Activated T-cell treated with anti-CD3 and anti-CD28 coated beads, Interleukin-2, amount 50 U/mL, for 72 hours (primary cell): ENCODE measurements at places on chromosomes 7 and 10.
A peak's percentile ranks its signal among the peaks of the same experiment; 100 is the strongest.

GRCh38 chr7:29557954-29558353 is 5.7 kb upstream of the PRR15 start:
- no peak for DNase-seq

DNA sequence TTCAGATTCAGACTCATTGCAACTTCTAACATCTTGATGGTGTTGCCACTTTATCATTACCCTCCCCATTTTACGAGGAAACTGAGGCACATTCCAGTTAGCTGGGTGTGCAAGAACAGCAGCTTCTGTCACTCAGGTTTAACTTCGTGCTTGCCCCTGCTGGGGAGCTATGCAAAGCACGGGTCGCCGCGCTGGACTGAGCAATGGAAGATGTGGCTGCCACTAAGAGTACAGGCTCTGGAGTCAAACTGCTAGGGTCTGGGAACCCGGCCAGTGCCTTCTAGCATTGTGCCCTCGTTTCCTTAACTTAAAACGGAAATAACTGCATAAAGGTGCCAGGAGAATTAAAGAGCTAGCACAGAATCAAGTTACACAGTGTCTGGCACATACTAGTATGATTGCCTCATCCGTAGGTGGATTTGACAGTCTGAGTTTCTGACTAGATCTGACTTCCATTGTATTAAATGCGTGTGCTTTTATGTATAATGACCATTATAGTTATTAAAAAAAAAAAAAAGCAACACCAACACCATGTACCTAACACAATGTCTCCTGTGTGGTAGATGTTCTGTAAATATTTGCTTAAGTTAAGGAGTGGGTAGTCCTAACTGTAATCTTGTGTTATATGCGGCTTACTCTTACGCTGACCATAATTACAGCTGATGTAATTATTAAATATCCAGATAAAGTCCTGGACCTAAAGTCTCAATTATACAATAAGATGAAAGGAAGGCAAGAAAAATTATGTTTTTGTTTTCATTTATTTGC is 842 bp downstream of the ZNF22 start:
- DNase-seq: peak; percentile 65

- DNase-seq: no peak
These were observed 178.5 kb downstream of the JCAD start for GRCh38 chr10:29880856-29881255.

DNA sequence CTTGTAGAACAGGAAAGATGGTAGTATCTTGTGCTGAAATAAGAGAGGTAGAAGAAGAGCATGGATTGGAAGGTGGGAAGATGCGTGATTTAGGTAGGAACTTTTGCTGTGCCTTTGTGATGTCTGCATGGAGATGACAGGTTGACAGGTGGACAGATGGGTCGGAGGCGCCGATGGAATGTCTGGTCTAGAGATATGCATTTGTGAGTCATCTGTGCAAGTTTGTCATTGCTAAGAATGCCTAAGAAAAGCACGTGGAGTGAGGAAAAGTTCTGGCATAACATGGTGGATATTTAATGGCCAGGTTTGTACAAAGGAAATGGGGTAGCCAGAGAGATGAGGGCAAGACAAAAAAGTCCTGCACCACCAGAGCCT is 76.0 kb upstream of the ARMC3 start:
- no peak for DNase-seq

DNA sequence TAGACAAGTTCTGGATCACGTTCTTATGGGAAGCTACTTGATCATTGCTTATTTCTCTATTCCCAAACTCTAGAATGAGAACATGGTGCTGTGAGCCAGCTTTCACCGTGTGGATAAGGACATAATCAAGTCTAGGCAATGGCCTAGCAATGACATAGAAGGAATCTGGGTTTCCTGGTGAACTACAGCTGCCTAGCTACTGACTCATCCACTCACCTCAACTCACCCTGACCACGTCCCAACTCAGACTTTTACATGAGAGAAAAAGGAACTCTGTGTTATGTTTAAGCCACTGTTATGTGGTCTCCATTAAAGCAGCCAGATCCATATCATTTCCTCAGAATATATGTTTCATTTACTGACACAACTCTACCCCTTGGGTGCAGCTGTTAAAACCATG is 18.8 kb upstream of the MET start:
- DNase-seq: peak; percentile 27

DNA sequence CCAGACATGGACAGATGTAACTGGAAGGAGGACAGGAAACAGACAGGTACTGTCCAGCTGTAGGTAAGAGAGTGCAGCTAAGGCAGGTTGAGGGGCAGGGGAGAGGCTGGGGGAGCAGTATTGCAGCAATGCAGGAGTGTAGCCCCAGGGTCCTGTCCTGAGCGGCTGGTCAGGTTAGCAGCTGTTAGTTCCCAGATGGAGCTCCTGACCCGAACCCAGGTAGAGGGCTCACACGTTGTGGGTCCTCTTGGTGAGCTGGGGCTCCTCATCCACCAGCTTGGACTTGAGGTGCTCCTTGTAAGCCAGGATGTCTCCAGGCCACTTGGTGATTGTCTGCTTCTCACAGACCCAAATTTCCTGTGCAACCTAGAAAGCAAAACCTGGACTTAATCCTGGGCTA is 3.5 kb upstream of the H2BK1 start:
- DNase-seq: no peak

DNA sequence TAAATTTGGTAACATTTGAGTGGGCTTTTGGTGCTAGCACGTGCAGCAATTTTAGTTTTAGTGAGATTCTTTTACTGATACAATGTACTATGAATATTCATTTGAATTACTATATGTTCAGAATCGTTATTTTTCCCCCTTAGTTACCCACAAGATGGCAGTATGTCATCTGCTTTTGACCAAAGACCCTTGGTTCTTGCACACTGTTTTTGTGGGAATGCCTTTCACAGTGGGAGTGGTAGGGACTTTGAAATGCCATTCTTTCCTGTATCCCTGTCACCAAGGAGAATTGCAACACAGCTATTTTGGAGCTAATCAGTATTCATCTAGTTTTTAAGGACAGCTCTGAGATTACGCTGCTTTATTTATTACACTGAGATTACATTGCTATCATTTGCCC is 40.6 kb downstream of the SEC23IP start:
- no peak for DNase-seq

DNA sequence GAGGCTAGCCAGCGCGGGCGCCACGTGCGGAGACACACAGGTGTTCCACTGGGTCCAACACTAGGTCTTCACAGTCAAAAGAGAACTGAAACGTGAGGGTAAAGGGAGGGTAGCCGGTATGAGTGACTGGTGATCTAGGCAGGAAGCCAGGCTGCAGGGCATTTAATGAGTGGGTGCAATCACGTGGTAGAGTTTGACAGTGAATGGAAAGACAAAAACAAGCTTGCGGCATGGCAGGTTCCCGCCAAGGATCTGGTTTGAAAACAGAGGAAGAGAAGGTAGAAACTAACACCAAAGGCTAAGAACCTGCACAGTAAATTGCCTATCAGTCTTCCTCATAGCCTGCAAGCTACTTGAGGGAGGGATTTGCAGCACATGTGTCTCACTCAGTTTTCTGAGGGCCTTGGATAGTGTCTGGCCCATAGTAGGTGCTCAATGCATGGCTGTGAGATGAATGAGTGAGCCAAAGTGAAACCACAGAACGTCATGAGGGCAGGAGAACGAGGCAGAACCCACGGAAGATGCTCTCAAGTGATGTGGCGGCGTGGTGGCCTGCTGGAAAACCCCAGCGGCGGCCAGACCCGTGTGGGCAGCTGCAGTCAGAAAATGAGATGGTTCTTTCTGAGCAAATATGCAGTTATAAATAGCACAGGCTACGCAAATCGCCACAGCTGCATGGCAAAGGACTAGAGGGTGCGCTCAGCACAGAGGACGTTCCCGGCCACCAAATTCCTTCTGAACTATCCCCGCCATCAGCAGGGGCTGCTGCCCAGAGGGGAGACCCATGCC is 183.6 kb upstream of the NFE2L3 start:
- peak; percentile 80 for DNase-seq

DNA sequence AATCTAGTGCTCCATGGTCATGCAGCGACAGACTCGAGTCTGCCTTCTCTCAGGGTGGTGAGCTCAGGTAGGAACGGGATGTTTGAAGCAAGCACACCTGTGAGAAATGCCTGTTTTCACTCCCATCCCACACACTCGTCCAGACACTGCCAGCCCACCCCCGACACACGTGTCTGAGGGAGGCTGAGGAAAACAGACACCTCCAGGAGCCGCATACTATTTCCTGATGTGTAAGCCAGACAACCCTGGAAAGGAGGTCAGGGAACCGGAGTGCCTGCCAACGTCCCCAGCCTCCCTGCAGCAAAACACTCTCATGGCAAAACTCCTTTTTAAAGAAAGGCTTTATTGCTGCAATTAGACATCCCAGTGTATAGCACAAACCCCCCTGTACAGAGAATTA is 80.2 kb downstream of the ALOX5 start:
- no peak for DNase-seq

DNA sequence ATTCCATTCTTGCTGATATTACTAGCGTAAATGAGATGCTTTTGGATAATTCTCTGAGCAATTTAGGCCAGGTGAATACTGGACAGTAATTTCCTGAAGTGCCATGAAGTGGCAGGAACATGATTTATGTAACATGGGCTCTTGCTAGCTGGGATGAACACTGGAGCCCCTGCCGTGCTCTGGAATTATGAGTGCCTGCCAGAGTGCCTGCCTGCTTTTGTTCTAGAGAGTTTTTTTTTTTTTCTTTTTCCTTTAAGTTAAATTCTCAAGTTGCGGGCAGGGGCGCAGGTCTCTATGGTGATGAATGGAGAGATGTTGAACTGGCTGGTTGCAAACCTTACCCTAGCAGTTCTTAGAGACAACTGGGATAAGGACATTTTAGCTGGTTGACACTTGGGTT is 165.9 kb downstream of the AUTS2 start:
- no peak for DNase-seq

GRCh38 chr10:24417053-24417452 is 208.1 kb downstream of the KIAA1217 start:
- DNase-seq: no peak

- no peak for DNase-seq
These were observed 4.0 kb upstream of the BAIAP2L1 start for GRCh38 chr7:98404840-98405239.

DNA sequence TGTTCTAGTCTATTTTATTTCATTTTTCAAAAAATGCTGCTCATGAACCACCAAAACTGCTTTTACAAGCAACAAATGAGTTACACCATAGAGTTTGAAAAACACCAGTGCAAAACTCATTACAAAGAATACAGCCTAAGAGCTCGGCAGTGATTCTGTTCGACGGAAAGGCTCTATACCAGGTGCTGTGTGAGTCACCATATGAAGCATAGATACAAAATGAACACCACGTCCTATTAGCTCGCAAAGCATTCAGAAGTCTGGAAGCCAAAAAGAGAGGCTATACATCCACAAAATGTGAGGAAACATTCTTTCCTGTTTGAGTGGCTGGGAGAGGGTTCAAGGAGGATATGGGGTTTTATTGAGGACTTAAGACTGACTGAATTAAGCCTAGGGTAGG is 136.1 kb downstream of the ATE1 start:
- no peak for DNase-seq

GRCh38 chr7:100506356-100506923 is 22.7 kb downstream of the NYAP1 start:
- no peak for DNase-seq

GRCh38 chr10:44618910-44619309 is 234.0 kb upstream of the CXCL12 start:
- DNase-seq: no peak

GRCh38 chr7:78563191-78563590 is 764.6 kb downstream of the PHTF2 start:
- no peak for DNase-seq

DNA sequence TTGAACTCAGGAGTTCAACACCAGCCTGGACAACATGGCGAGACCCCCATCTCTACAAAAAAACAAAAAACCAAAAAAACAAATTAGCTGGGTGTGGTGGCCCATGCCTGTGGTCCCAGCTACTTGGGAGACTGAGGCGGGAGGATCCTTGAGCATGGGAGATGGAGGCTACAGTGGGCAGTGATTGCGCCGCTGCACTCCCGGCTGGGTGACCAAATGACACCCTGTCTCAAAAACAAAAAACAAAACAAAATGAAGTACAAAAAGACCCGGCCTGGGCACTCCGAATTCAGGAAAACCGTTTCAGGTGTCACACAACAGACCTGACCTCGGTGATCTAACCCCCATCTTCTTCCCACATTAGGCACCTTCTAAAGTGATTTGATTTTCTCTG is 65.5 kb downstream of the INSIG1 start:
- DNase-seq: no peak

- DNase-seq: no peak
These were observed 293.0 kb upstream of the IMMP2L start for GRCh38 chr7:111855161-111855841.

GRCh38 chr10:96609510-96609909 is 22.7 kb upstream of the TM9SF3 start:
- no peak for DNase-seq

DNA sequence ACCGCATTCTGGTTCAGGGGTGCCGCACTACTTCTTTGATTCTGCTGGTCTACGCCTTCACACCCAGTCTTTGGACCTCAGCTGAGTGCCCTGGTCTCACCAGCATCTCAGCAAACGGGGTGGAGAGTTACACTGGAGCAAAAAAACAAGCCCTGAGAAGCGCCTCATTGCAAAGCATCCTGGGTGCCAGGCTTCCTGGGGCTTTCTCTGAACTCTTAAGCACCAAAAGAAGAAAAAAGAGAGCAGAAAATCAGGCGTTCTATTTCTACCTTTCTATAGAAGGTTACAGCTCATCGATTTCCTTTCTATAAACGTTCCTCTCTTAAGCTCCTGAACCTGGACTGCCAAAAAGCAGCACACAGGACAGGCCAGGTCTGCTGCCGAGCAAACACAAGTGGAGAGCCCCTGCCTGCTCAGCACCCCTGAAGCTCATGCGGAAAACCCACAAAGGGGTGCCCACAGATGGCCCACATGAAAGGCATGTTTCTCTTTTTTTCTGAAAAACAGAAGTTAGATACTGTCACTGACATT is 217.9 kb downstream of the SFMBT2 start:
- peak; percentile 80 for DNase-seq

GRCh38 chr7:100728196-100728595 is 5.2 kb upstream of the ZAN start:
- no peak for DNase-seq

GRCh38 chr7:141072548-141073172 is 1.2 kb upstream of the TMEM178B start:
- DNase-seq: peak; percentile 53

DNA sequence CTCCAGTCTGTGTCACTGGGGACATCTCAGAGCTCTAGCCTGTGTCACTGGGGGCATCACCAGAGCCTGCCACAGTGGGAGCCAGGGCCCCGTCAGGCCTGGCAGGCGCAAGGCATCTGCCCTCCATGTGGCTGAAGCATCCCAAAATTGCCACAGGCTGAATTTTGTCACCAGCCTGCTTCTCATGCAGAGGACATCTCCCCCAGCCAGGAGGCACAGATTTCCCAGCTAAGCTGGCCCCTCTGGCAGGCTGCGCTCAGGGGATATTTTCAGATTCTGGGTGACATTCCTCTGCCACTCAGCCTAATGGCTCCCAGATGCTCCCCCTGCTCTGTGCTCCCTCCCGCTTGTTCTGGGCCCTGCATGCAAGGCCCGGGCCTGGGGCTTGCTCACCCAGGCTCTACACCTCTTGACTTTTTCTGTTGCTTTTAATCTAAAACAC is 64.6 kb downstream of the COL13A1 start:
- no peak for DNase-seq

- no peak for DNase-seq
These were observed 679.7 kb upstream of the SEMA3D start for GRCh38 chr7:85866540-85866939.
